ENCODE measurements at places on chromosomes 5 and 9.

DNA sequence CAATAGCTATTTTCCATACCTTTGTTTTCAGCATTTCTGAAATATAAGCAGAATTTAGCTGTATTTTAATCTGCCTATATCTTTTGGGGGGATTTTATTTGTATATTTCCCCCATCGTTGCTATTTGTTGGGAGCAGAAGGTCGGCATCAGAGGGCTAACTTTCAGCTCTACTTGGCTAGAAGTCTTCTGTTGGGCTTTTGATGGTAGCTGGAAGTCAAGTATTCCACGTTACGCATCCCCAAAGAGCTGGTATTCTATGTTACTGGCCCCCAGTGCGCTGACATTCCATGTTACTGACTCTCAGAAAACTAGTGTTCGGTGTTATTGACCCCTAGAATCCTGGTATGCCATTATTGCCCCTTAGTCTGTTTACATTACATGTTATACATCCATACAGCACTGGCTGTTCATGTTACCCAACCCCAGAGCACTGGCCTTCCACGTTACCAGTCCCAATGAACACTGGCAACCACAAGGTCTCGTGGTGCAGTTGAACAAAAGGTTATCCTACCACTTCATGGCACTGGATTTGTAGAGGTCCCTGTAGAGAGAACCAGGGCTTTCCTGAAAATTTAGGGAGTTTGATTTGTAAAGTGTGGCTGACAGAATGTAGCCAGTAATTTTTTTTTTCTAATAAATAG is 278.1 kb upstream of the CD180 start:
- no peak for DNase-seq

GRCh38 chr9:133677126-133678010 is 41.2 kb downstream of the DBH start:
- no peak for DNase-seq

DNA sequence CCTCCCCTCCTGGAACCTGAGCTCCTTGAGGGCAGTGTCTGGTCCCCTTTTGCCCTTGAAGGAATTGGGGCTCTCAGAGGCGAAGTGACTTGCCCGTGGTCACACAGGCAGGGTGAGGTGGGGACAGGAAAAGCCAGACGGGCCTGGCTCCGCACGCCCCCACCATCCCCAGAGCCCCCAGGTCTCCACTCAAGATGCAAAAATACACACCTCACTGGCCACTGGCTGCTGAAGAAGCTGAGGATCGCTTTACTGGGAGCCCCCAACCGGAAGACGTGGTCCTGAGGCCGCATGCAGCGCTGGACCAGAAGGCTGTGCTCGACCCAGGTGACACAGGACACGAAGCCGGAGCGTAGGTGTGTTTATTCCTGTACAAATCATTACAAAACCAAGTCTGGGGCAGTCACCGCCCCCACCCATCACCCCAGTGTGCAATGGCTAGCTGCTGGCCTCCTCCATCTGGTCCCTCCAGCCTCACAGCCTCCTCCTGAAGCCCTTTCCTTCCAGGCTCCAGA is 7.6 kb upstream of the AK1 start:
- DNase-seq: no peak

GRCh38 chr9:1125741-1126140 is 75.6 kb downstream of the DMRT2 start:
- DNase-seq: no peak

- DNase-seq: no peak
Observed at GRCh38 chr5:6743161-6743560, 29.9 kb downstream of the TENT4A start.

DNA sequence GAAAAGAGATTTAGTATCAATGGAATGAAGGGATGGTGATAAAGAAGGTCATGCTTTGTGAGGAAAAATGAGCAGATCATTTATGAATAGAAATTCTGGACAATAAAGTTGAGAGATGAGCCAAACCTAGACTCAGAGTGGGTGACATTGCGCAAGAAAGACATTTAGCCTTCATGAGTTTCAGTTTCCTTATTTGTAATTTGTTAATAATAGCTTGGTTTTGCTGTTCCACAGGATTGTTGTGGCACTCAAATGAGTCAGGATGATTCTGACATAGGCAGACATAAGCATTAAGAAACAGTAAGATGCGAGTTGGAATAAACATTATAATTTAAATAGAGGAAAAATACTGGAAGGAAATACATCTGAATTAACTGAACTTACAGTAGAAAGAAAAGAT is 34.8 kb downstream of the ITGA2 start:
- DNase-seq: no peak

DNA sequence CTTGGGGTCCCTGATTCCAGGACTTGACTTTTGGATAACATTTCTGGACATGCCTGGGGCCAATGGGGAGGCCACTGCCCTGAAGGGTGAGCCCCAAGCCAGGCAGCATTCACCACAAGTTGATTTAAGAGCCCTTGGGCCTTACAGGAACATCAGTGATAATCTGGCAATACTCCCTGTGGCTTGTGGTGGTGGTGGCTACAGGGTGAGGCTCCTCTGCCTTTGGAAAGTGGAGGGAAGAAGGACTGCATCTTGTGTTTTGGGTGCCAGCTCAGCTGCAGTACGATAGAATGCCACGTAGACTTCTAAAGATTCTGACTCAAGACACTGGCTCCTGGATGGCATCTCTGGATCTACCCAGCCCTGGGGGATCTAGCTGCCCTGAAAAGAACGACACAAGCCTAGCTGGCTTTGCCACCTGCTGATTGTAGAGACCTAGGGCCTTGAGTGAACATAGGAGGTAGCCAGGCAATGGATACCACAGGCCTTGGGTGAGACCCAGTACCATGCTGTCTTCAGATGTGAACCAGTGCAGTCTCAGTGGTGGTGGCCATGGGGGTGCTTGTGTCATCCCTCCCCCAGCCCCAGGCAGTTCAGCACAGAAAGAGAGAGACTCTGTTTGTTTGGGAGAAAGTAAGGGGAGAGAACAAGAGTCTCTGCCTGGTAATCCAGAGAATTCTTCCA is 79.0 kb upstream of the DAP start:
- no peak for DNase-seq

GRCh38 chr5:68253624-68254585 is 38.3 kb downstream of the PIK3R1 start:
- DNase-seq: no peak

DNA sequence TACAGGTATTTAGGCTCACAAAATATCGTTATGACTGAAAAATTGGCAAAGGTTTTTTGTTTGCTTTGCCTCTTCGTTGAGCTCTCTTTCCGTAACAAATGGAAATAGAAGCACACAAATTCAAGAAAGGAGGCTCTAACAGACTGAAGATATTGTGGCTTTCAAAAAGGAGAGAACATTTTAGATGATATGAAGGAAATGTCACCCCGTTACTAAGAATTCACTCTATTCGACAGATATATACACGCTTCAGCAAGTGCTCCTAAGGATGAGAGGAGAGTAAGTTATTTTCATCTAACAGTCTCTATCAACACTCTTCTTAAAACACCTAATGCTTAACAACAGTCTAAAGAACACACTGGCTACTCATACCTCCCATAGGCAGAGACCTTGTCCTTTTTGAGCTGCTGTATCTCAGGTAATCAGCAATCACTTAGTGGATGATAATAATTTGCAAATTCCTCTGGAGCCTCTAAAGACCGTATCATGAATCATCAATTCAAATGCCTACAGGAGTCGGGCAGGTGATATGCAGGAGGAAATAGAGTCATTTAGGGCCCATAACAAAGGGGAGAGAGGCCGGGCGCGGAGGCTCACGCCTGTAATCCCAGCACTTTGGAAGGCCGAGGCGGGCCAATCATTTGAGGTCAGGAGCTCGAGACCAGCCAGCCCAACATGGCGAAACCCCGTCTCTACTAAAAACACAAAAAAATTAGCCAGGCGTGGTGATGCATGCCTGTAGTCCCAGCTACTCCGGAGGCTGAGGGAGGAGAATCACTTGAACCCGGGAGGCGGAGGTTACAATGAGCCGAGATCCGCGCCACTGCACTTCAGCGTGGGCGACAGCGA is 1.4 kb upstream of the HSDL2 start:
- no peak for DNase-seq

- no peak for DNase-seq
Observed at GRCh38 chr5:110896901-110897300, 158.1 kb downstream of the SLC25A46 start.

DNA sequence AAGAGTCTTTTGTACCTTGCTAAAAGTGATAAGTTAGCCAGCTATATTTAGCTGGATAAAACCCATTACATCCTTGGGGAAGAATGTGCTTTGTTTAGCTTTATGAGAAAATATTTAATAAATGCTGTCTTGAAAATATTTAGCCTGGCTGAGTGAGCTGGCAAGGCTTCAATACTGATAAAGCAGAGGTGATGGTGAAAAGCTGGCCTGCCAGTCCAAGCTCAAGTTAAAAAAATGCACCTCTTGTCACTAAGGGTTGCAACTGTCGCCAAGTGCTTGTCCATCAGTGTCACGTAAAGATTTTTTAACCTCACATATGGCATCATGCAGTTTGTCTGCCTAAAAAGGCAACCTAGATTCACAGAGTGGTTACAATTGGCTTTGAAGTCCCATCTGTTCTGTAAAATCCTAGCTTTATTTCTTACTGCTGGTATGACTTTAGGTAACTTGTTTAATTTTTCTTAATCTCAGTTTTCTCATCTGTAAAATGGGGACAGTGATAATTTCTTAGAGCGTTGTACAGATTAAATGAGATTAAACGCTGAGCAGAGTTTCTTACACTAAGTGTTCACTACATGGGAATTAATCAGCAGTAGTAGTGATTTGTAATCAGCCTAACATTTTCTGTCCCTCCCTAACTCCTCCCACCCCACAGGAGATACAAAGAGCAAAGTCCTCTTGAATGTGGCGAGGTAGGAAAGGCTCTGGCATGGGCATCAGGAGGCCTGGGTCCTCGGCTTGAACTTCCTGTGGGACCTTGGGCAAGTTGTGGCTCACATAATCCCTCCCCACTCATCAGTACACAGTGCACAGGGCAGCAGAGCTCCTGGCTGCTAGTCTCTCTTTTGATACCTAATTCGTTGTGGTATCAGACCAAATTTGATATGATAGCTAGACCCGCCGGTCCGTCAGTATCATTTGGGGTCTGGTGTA is 48.7 kb downstream of the PIK3R1 start:
- no peak for DNase-seq

- no peak for DNase-seq
Observed at GRCh38 chr5:146574713-146575112, 58.7 kb upstream of the GPR151 start.

DNA sequence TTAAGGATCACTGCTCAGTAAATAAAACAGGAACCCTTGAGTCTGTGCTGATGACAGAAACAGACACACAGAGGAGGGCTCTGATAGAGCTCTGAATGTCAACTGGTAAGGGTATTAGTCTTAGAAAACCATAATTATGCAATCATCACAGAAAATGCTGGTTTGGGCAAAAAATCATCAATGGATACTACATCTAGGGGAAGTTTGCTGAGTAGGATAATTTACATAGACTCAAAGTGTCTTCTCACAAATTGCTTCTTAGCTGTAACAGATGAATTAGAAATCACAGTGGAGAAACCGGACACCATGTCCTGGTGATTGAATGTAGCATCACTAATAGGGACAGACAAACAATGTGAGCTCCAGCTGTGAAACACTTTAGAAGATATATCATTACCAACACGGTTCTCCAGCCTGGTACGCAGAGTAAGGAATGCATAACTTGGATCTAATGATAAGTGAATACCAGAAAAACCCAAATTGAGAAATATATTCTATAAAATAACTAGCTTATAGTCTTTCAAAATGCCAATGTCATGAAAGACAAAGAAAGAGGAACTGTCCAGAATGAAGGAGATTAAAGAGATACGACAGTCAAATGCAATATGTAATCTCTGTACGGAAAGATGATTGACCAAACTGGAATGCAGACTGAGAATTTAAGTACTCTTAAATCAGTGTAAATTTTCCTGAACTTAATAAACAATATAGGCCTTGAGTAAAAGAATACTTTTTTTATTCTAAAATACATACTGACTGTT is 17.3 kb downstream of the CHD1 start:
- DNase-seq: no peak

DNA sequence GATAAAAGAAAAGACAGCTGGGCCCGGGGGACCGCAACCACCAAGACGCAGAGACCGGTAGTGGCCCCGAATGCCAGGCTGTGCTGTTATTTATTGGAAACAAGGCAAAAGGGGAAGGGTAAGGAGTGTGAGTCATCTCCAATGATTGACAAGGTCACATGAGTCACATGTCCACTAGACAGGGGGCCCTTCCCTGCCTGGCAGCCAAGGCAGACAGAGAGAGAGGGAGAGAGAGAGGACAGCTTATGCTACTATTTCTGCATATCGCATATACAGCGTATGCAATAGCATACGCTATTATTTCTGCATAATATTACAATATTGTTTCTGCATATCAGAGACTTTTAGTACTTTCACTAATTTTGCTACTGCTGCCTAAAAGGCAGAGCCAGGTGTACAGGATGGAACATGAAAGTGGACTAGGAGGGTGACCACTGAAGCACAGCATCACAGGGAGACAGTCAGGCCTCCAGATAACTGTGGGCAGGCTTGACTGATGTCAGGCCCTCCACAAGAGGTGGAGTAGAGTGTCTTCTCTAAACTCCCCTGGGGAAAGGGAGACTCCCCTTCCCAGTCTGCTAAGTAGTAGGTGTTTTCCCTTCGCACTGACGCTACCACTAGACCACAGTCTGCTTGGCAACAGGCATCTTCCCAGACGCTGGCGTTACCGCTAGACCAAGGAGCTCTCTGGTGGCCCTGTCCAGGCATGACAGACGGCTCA is 50.3 kb downstream of the RFX3 start:
- no peak for DNase-seq

DNA sequence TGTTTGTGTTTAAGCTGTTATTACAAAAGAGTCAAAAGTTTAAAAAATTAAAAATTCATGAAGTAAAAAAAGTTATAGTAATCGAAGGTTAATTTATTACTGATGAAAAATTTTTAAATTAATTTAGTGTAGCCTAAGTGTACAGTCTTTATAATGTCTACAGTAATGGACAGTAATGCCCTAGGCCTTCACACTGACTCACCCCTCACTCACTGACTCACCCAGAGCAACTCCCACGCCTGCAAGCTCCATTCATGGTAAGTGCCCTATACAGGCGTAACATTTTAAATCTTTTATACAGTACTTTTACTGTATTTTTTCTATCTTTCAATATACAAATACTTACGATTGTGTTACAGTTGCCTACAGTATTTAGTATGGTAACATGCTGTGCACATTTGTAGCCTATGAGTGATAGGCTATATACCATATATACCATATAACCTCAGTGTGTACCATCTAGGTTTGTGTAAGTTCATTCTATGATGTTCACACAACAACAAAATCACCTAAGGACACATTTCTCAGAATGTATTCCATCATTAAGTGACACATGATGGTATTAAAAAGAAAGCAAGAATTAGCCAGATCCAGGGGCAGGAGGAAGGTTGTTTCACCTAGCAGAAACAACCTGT is 40.1 kb downstream of the DCAF10 start:
- peak; percentile 9 for DNase-seq

DNA sequence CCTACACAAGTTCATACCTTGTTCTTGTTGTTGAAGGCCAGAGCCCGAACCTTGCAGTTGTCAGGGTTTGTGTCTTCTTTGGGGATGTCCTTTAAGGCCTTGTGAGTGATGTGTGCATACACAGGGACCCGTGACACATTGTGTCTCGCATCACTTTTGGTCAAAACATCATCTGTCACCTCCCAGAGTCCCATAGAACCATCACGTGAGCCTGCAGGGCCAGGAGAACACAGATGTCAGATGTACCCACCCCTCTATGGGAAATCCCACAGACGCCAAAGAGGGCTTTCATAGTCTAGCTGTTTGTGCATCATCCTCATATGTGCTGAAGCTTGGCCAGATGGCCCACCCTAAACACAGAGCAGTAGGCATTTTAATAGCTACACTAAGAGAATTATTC is 28.2 kb downstream of the DCAF12 start:
- no peak for DNase-seq

- DNase-seq: no peak
Observed at GRCh38 chr5:16291474-16291873, 111.9 kb upstream of the MARCHF11 start.

- DNase-seq: no peak
Observed at GRCh38 chr5:174358276-174358675, 312.8 kb downstream of the NSG2 start.

Data from epithelial cell of proximal tubule (primary cell).